ENCODE measurements at places on chromosomes 1 and 21.

- no peak for DNase-seq
Observed at GRCh38 chr1:54816130-54816529, 15.0 kb upstream of the TTC22 start.

DNA sequence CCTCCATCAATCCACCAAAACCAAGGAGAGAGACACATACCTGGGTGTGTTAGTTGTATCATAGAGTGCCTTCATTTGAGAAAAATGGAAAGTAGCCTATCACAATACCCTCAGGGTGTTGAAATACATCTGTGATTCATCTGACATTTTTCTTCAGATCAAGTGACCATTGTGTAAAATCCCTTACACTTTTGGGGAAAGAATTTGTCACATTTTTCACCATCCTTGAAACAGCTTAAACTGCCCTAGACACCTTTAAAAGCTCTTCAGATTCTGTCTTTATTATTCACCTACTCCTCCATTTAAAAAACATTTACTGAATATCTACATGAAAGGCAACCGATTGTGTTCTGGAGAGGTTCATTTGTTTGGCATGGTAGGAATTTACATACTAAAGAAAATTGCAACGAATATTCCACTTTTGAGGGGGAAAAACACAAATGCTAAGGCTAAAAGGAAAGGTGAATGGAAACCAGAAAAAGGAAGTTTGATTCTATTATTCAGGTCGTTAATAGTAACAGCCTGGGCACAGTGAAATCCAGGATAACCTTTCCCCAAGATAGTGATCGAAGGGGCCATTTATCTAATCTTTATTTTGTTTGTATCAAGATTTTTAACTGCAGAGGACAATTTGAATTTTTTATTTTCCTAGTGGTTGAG lies 70.4 kb upstream of the SAMSN1 start:
- DNase-seq, result no peak

- no peak for DNase-seq
Observed at GRCh38 chr1:10799726-10800125, 3.3 kb upstream of the CASZ1 start.

DNA sequence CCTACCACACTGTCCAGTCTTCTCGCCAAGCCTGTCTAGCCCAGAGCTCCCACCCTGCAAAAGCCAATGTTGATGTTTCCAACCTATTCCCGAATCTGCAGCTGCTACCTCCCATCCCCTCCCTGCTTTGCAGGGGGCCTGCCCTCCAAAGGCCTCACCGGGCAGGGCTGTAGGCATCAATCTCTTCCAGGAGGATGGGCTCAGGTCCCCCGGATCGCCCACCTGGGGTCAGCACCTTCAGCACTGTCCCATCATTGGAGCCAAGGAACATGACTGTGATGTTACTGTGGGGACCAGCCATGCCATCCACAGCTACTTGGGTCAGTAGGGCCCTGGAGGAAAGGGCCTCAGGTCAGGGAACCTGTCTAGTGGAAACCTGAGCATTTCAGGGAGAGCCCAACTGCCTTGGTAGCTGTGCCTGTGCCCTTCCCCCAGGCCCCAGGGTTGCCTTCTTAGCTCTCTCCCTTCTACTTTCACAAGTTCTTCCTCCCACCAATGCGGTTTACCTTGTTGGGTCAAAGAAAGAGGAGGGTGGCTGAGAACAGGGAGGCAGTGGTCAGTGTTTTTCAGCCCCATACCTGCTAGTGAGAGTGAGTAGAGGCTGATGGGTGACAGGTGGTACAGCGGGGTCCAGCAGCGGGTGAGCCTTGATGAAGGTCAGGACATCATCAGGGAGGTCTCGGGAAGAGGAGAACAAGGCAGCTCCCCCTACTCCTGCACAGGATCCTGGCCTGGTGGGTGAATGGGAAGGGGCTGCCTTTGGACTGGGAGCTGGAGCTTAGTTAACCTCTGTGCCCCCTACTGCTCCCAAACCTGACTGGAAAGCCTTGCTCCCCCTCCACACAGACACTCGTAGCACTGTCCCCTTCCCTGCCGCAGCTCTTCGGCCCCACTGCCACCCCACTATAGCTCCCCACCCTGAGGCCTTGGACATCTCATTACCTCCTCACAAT lies 10.7 kb downstream of the SEMA6C start:
- DNase-seq, result no peak

- DNase-seq, result no peak
Observed at GRCh38 chr1:62997884-62998283, 214.0 kb downstream of the ATG4C start.

DNA sequence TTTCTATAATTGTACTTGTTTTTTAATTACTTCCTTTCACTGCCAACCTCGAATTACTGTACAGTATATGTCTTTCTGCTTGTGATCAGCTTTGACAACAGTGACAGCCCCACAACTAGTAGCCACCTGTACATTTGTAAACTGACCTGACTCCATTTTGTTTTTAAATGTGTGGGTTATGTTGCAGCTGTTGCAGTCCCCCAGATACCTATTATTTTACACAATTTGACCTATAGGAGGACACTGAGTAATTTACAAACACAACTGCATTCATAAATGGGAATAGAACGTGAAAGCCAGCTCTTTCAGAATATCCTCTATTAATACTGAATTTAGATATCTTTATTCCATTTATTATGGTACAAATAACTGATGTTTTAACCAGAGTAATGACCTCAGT lies 2.5 kb upstream of the VAMP3 start:
- DNase-seq, result no peak

DNA sequence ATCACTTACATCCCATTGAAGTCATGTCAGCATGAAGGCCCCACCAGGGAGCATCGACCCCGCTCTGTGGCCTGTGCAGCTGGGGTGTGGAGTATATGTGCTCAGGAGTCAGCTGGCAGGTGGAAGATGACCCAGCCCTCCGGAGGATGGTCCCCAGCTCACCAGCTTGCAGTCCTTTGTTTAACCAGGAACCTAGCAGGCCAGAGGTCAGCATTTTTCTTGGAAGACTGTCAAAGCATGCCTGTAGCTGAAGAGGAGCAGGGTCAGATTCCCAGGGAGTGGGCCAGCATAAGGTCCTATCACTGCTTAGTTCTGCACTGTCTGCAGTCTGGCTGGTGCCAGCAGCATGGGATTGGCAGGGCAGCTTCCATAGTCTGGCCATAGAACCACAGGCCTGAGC lies 12.7 kb downstream of the NFASC start:
- DNase-seq, result no peak

- DNase-seq, result peak; percentile 26
Observed at GRCh38 chr1:1157914-1158710, 15.6 kb upstream of the TTLL10 start.

- DNase-seq, result no peak
Observed at GRCh38 chr1:230370109-230370508, 56.0 kb downstream of the PGBD5 start.

- peak; percentile 88 for DNase-seq
Observed at GRCh38 chr1:201636510-201636971, 97.6 kb downstream of the NAV1 start.

DNA sequence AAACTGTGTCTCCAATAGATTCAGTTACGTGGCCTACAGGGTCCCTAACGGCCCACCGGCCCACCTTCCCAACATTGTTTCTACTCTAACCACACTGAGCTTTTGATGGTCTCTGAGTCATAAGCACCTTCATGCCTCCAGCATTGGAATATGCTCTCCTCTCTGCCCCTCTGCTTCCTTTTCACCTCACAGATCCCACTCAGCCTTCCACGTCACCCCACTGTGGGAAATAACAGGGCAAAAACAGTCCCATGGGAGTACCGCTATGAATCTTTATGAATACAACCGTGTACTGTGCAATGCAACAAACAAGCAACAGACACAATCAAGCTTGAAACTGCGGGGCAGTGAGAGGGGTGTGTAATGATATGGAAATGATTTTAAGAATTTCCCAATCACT lies 5.3 kb upstream of the SARS1 start:
- DNase-seq, result peak; percentile 74

GRCh38 chr1:174406421-174406820 lies 41.3 kb upstream of the GPR52 start:
- DNase-seq, result no peak

- no peak for DNase-seq
Observed at GRCh38 chr1:94398356-94398755, 19.8 kb upstream of the ABCD3 start.

DNA sequence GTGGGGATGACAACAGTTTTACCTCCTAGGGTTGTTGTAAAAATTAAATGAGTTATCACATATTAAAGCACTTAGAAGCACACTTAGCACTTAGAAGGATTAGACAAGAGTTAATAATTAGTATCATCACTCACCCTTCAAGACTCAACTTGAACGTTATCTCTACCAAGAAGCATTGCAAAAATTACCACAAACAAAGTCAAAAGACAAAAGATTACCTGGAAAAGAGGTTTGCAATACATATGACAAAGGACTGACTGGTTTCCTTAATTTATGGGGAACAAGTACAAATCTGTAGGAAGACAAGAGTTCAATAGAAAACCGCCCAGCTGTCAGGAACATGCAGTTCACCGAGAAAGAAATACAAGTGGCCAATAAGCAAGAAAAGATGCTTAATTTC lies 93.3 kb upstream of the ATP1A1 start:
- no peak for DNase-seq

- DNase-seq, result no peak
Observed at GRCh38 chr1:93518516-93518915, 70.6 kb downstream of the FNBP1L start.

GRCh38 chr1:145992958-145993617 lies 3.3 kb downstream of the TXNIP start:
- DNase-seq, result no peak

GRCh38 chr1:228921481-228921880 lies 186.2 kb downstream of the RHOU start:
- no peak for DNase-seq

GRCh38 chr1:236280438-236281197 lies 1.1 kb downstream of the ERO1B start:
- no peak for DNase-seq

DNA sequence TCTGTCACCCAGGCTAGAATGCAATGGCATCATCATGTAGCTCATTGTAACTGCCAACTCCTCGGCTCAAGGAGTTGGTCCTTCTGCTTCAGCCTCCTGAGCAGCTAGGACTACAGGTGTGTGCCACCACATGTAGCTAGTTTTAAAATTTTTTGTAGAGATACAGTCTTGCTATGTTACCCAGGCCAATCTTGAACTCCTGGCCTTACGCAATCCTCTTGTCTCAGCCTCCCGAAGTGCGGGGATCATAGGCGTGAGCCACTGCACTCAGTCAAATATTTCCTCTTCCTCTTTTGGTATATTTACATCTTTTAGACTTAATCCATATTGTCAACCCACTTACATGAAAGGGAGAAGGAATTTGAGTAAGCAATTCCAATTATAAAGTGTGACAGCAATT lies 121.1 kb downstream of the EVI5 start:
- no peak for DNase-seq

GRCh38 chr1:8892026-8892425 lies 13.5 kb upstream of the ENO1 start:
- no peak for DNase-seq

DNA sequence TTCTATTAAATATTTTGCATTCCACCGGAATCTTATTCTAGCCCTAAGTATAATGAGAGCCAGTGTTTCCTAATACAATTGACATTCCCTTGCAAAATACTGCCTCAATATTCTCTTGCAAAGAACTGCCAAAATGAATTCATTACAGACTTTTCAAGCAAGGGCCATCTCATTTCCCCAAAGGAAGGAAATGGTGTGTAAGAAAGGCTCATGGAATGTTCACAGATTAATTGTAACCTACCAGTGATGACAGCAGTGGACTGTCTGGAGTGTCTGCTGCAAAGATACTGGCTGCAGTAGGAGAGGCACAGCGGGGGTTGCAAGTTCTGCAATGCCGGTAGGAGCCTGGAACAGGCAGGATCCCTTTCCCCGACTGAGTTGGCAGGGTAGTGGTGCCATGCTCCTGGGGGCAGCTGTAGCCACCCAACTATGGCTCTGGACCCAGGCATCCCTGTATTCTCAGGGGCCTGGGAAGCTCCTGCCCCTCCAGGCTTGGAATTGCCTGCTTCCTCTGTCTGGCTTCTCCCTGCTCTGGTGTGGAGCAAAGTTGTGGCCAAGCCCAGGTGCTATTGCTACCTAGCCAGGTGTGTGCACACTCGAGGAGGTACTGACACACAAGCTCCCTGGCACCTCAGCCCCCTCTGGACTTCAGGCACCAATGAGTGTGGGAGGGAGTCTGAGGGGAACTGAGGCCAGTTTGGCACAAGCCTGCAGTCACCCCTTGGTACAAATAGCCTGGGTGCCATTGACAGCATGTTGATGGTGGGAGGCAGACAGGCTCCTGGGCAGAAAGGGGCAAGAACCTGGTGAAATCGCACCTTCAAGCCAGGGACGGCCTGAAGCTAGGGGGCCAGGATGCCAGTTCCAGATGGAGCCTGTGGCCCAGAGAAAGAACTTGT lies 1371.0 kb downstream of the KCNT2 start:
- DNase-seq, result no peak
